Activated T-cell treated with anti-CD3 and anti-CD28 coated beads, Interleukin-2, amount 50 U/mL, for 72 hours (primary cell): ENCODE measurements at places on chromosomes 4 and X. TPM values are rescaled to one million over a fixed set of nuclear protein-coding genes. Genes with fewer than 3 reads are reported as not detected.

The ZNF711 gene
- total RNA-seq: 4.6 TPM

GRCh38 chr4:70948665-70949260 is 44.7 kb upstream of the DCK start:
- no peaks in the 10 kb centered on the region for H3K27me3 ChIP-seq
- no peak for DNase-seq
- H3K36me3 ChIP-seq: no peaks in the 10 kb centered on the region
- no peak overlapping the region for H3K27ac ChIP-seq

GRCh38 chr4:71240094-71240493 is 98.7 kb upstream of the SLC4A4 start:
- no peak for DNase-seq
- H3K36me3 ChIP-seq: no peaks in the 10 kb centered on the region
- H3K27ac ChIP-seq: no peak overlapping the region
- H3K4me1 ChIP-seq: no peaks in the 10 kb centered on the region
- H3K4me3 ChIP-seq: no peak overlapping the region

DNA sequence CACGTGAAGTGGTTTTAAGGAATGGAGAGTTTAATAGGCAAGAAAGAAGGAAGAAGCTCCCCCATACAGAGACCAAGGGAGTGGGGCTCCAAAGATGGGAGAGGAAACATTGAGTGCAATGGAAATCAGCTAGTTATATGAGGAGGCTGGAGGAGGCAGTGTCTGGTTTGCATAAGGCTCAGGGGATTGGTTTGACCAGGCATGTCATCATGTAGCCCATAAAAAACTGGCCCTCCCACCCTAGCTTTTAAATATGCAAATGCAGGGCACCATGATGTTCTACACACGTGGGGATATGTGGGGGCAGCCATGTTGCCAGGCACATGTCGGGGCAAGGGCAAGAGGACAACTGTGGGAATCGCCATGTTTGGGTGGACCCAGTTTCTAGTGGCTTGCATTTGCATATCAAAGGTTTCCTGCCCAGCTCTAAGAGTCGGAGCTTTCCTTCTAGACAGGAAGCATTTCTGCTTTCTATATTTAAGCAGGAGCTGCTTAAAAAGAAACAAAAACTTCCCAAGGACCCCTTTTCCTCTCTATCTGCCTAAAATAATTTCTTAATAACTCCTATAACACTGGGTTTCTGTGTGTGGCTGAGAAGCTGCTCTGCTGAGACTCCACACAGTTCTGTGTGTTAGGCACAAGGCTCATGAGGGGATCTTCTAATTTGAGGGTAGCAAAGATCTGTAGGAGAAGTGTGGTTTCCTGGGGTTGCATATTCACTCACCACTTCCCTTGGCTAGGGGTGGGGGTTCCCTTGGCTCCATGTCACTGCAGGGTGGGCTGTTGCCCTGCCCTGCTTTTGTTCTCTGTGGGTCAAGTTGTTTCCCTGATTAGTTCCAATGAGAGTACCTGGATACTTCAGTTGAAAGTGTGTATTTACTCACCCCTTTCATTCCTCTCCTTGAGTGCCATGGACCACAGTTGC is 113.5 kb downstream of the VSIG4 start:
- H3K27me3 ChIP-seq: peaks cover 19% of the 10 kb centered on the region
- peak; percentile 19 for DNase-seq
- H3K4me1 ChIP-seq: peaks cover 50% of the 10 kb centered on the region

DNA sequence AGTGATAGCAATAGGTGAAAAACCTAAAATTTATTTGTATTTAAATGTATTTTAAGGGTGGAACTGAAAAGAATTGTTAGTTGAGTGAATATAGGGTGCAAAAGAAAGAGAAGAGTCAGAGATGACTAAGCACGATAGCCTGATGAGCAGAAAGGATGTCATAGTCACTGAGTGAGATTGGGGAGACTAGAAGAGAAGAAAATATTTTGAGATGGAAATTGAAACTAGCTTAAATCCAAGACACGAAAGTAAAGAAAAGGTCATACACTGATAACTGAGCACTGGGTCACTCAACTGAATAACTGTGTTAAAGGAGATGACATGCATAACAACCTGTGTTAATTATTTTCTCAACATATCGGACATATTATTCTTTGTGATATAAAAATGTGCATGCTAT is 55.5 kb downstream of the SPANXN4 start:
- no peak overlapping the region for H3K4me3 ChIP-seq
- H3K36me3 ChIP-seq: no peaks in the 10 kb centered on the region
- DNase-seq: no peak
- no peak overlapping the region for H3K27ac ChIP-seq
- H3K4me1 ChIP-seq: no peaks in the 10 kb centered on the region

- H3K27ac ChIP-seq: no peak overlapping the region
- no peaks in the 10 kb centered on the region for H3K4me1 ChIP-seq
- DNase-seq: no peak
These were observed 27.3 kb downstream of the SLITRK2 start for GRCh38 chrX:145844886-145845285.

DNA sequence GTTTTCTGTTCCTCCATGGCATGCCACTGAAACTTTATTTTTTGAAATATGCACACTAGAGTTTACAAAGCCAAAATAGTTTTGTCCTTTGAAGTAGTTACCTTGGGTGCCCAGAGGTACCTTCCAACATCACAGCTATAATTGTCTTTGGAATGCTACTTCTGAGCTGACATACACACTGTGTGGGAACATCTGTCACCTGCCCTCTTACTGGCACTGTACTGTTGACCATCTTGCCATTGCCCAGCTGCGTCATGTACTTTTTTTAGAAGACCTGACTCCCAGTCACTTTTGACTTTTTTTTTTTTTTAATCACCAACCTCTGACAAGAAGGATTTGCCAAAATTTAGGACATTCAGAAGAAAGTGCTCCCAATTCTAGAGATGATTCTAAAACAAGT is 200.5 kb upstream of the CXorf66 start:
- peaks cover 6% of the 10 kb centered on the region for H3K27me3 ChIP-seq
- no peaks in the 10 kb centered on the region for H3K4me1 ChIP-seq
- H3K27ac ChIP-seq: no peak overlapping the region
- H3K4me3 ChIP-seq: no peak overlapping the region

- peaks cover 2% of the 10 kb centered on the region for H3K36me3 ChIP-seq
- H3K4me3 ChIP-seq: no peak overlapping the region
- peaks cover 8% of the 10 kb centered on the region for H3K4me1 ChIP-seq
These were observed 13.9 kb upstream of the GABRB1 start for GRCh38 chr4:47017494-47017893.

GRCh38 chr4:13547485-13548041 is 3.3 kb upstream of the NKX3-2 start:
- H3K27me3 ChIP-seq: peaks cover 71% of the 10 kb centered on the region
- H3K4me3 ChIP-seq: peak overlapping the region; percentile 92
- peaks cover 42% of the 10 kb centered on the region for H3K4me1 ChIP-seq
- DNase-seq: peak; percentile 51
- H3K36me3 ChIP-seq: peaks cover 5% of the 10 kb centered on the region

DNA sequence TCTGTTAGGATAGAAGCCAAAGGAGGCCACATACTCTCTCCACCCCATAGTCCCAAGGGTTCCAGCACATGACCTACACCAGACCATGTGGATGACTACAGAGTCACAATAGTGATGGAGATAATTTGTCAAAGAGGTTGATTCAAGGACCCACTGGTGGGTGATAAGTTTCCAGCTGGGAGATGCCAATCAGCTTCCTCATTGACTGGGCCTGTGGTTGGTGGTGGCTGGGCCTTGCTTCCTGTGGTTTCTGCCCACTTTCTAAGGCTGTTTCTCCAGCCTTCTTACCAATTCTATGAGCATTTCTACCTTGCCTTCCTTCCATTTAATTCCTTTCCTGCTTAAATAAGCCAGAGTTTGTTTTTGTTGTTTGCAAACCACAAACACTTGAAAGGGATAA is 95.5 kb upstream of the CPEB2 start:
- no peak overlapping the region for H3K4me3 ChIP-seq
- H3K27me3 ChIP-seq: peaks cover 42% of the 10 kb centered on the region
- peaks cover 4% of the 10 kb centered on the region for H3K4me1 ChIP-seq
- no peak for DNase-seq

DNA sequence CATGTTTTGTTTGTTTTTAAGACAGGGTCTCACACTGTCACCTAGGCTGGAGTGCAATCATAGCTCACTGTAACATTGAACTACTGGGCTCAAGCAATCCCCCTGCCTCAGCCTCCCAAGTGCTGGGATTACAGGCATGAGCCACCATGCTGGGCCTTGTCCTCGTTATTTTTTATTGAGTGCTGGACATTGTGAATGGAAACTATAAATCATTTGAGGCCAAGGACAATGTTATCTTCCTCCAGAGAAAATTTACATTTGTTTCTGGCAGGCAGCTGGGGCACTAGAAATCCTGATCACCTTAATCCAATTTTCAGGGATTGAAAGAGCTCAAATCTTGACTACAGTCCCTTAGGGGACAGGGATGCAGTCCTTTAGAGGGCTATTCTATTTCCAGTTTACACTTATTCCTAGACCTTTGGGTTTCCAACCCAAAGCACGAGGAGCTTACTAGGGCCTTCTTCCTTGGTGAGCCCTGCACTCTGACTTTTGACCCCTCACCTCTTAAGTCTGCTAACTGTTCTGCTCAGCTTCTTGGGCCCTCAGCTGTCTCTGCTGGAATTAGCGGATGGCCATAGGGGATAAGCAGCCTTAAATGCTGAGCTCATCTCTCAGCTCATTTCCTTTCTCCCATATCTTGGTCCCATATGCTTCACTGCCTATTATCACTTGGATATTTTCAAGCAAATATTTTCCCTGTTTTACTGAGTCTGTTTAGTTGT is 23.0 kb upstream of the PDZD4 start:
- H3K27ac ChIP-seq: no peak overlapping the region

GRCh38 chr4:187464573-187464972 is 531.0 kb upstream of the ZFP42 start:
- no peak overlapping the region for H3K4me3 ChIP-seq
- no peaks in the 10 kb centered on the region for H3K27me3 ChIP-seq
- H3K27ac ChIP-seq: no peak overlapping the region

The CHRNA9 gene
- not detected for total RNA-seq

DNA sequence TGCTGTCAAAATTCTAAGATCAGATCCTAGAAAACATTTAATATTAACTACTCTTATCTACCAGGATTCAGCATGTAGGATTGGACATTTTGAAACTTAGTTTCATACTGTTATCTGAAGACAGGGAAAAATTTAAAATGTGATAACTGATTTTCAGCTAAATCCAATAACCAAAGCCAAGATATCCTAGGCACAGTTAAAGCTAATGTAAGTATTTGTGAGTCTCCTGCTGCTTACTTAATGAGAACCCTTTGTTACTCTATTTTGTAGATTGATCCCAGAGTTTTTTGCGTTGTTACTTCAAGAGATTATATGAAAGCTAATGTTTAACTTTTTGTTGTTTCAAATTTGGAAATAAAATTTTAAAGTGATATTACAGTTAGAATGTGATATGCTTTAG is 2.0 kb downstream of the CPE start:
- no peak overlapping the region for H3K4me3 ChIP-seq
- H3K27ac ChIP-seq: no peak overlapping the region
- H3K4me1 ChIP-seq: no peaks in the 10 kb centered on the region
- H3K27me3 ChIP-seq: peaks cover 51% of the 10 kb centered on the region
- H3K36me3 ChIP-seq: no peaks in the 10 kb centered on the region
- no peak for DNase-seq

DNA sequence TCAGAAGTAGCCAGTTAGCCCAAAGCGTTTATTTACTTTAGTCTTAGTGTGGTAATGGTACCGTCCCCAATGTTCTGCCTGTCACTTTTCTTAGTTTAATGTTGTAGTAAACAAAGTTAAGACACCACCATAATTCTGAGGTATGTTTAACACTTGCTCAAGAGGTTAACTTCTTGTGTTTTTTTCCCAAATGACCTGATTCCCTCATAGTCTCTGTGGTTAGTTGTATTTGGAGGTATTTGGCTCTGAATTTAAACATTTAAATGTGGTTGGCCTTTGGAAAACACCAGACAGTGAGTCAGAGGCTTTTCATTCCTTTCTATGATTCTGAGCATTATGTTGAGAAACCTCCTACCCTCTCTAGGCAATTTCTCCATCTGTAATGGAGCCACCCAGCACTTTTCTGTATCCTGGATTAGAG is 47.9 kb downstream of the CXCL1 start:
- H3K27ac ChIP-seq: no peak overlapping the region
- H3K4me1 ChIP-seq: no peaks in the 10 kb centered on the region
- DNase-seq: no peak
- H3K36me3 ChIP-seq: no peaks in the 10 kb centered on the region

DNA sequence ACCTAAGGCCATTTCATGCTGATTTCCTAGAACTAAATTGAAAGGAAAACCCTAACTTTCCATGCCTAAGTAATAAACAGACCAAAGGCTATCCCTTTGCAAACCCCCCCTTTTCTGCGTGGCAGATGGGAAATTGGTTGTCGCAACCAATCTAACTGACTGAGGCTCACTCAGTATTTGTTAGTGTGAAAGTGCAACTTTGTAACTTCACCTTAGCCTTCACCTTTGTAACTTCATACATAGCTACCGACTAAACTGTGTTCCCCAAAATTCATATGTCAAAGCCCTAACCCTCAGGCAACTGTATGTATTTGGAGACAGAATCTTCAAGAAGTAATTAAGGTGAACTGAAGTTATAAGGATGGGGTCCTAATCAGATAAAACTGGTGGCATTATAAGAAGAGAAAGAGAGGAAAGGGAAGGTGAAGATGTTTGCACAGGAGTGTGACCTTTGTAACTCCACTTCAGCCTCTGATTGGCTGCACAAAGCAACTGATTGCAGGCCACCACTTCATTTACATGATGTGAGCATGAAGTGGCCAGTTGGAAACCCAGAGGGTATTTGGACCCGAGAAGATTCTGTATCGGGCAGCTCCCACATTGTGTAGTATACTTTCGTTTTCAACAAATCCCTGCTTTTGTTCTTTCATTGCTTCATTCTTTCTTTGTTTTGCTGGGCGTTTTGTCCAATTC is 4.9 kb upstream of the TMEM33 start:
- peaks cover 7% of the 10 kb centered on the region for H3K4me1 ChIP-seq
- H3K27me3 ChIP-seq: no peaks in the 10 kb centered on the region
- no peak overlapping the region for H3K4me3 ChIP-seq

DNA sequence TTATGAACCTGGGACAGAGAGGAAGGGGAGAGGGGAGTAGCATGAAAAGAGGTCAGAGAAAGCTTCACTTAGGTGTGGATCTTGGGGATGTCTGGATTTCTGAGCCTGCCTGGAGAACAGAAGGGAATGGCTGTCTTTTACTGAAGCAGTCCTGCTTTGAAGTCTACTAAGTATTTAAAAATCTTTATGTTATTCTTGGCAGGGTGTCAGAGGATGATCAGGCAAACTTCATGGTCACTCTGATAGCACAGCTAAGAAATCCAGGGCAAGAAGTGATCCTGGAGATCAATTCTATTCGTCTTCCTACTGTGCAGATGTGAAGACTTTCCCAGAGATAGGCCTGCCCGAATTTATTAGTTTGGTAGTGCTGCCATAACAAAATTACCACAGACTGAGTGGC is 464.4 kb upstream of the BOD1L1 start:
- no peak for DNase-seq
- H3K27me3 ChIP-seq: peaks cover 8% of the 10 kb centered on the region

The GC gene
- total RNA-seq: not detected

- no peaks in the 10 kb centered on the region for H3K4me1 ChIP-seq
- no peak overlapping the region for H3K4me3 ChIP-seq
- no peaks in the 10 kb centered on the region for H3K36me3 ChIP-seq
- H3K27me3 ChIP-seq: no peaks in the 10 kb centered on the region
- no peak for DNase-seq
These were observed 412.2 kb upstream of the ARX start for GRCh38 chrX:25427873-25428555.

- no peaks in the 10 kb centered on the region for H3K4me1 ChIP-seq
- H3K27me3 ChIP-seq: no peaks in the 10 kb centered on the region
- H3K4me3 ChIP-seq: no peak overlapping the region
- no peak for DNase-seq
- H3K27ac ChIP-seq: no peak overlapping the region
These were observed 116.5 kb upstream of the LRPAP1 start for GRCh38 chr4:3648731-3649130.

- H3K27me3 ChIP-seq: peaks cover 6% of the 10 kb centered on the region
- no peak for DNase-seq
- peaks cover 6% of the 10 kb centered on the region for H3K4me1 ChIP-seq
- no peak overlapping the region for H3K4me3 ChIP-seq
- H3K27ac ChIP-seq: peak overlapping the region; percentile 35
These were observed 43.8 kb downstream of the PALLD start for GRCh38 chr4:168540503-168541265.
